ENCODE measurements at places on chromosomes 4 and X. TPM values are rescaled to one million over a fixed set of nuclear protein-coding genes. Genes with fewer than 3 reads are reported as not detected.

- H3K36me3 ChIP-seq: no peaks in the 10 kb centered on the region
- no peak within 1 kb of the TSS for H3K27ac ChIP-seq
- DNase-seq: no peak
- no peak within 1 kb of the TSS for H3K4me3 ChIP-seq
- H3K4me1 ChIP-seq: no peaks in the 10 kb centered on the region
- no peaks in the 10 kb centered on the region for H3K27me3 ChIP-seq
These were observed at the start of gene RNF128 for GRCh38 chrX:106726485-106727437. Gene RNF128 (plus strand): TSS chrX:106726701. CDS start chrX:106726914, 213 bp downstream.

- H3K36me3 ChIP-seq: no peaks in the 10 kb centered on the region
- no peak overlapping the region for H3K4me3 ChIP-seq
- H3K4me1 ChIP-seq: no peaks in the 10 kb centered on the region
These were observed 125.8 kb upstream of the VCX3A start for GRCh38 chrX:6660567-6661264.

GRCh38 chr4:157994863-157995262 lies 178.0 kb downstream of the GASK1B start:
- H3K27me3 ChIP-seq: no peaks in the 10 kb centered on the region
- H3K4me1 ChIP-seq: no peaks in the 10 kb centered on the region
- no peak overlapping the region for H3K4me3 ChIP-seq
- H3K27ac ChIP-seq: no peak overlapping the region
- DNase-seq: no peak

DNA sequence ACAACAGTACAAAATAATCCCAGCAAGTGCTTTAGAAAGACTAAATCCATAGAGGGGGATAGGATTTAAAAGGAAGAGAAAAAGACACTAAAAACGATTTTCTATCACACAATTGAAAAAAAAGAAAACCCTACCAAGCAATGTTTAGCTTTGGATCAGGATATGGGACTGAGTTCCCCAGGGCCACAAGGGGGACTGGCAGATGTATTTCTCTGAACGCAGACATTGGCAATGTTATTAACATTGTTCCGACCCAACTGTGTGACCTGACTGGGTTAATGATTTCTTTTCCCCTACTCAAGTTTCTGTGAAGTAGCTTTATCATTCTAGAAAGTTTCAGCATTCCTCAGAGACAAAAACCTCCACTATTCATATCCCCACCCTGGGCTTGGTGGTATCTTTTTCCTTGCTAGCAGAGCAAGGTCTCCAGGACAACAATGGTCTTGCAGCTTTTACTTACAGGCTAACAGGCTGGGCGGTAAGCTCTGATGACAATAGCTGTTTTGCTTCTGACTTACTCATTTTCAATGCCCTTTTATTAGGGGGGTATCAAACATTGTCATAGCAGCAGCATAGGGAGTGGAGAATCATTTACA lies 25.8 kb downstream of the SLC7A11 start:
- no peak overlapping the region for H3K27ac ChIP-seq
- H3K4me1 ChIP-seq: no peaks in the 10 kb centered on the region
- H3K4me3 ChIP-seq: no peak overlapping the region
- no peak for DNase-seq
- no peaks in the 10 kb centered on the region for H3K36me3 ChIP-seq

DNA sequence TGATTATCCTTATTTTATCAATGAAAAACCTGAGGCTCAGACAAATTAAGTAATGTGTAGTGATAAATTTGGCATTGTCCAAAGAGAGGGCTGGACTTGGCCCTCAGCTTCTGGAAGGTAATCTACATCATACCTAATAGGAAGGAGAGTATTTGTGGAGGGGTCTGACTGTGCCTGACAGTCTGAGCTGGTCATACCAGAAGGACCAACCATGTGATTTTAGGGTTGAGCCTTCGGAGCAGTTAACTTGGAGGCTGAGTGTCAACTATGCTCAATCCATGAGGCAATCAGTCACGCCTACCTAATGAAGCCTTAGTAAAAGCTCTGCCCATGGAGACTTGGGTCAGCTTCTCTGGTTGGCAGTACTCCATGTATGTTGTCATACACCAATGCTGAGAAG lies 136.4 kb downstream of the CPE start:
- DNase-seq: no peak
- H3K27ac ChIP-seq: no peak overlapping the region
- H3K4me3 ChIP-seq: no peak overlapping the region
- no peaks in the 10 kb centered on the region for H3K4me1 ChIP-seq
- no peaks in the 10 kb centered on the region for H3K27me3 ChIP-seq

- no peaks in the 10 kb centered on the region for H3K27me3 ChIP-seq
- no peak for DNase-seq
- H3K36me3 ChIP-seq: no peaks in the 10 kb centered on the region
These were observed 175.9 kb downstream of the SLC39A8 start for GRCh38 chr4:102169345-102169744.

- H3K27me3 ChIP-seq: peaks cover 18% of the 10 kb centered on the region
- no peak overlapping the region for H3K4me3 ChIP-seq
- no peaks in the 10 kb centered on the region for H3K36me3 ChIP-seq
- no peak for DNase-seq
These were observed 816 bp downstream of the EREG start for GRCh38 chr4:74365761-74366160.

FMR1NB gene
- not detected for total RNA-seq

WNK3 gene
- 0.47 TPM for total RNA-seq

GATA1 gene
- 0.33 TPM for total RNA-seq

TMSB15C gene
- 2.6 TPM for total RNA-seq

Measured in T-cell (primary cell).